ENCODE measurements at places on chromosomes 1 and 21.

GRCh38 chr1:79151006-79151796 lies 144.7 kb upstream of the ADGRL4 start:
- no peak for DNase-seq

DNA sequence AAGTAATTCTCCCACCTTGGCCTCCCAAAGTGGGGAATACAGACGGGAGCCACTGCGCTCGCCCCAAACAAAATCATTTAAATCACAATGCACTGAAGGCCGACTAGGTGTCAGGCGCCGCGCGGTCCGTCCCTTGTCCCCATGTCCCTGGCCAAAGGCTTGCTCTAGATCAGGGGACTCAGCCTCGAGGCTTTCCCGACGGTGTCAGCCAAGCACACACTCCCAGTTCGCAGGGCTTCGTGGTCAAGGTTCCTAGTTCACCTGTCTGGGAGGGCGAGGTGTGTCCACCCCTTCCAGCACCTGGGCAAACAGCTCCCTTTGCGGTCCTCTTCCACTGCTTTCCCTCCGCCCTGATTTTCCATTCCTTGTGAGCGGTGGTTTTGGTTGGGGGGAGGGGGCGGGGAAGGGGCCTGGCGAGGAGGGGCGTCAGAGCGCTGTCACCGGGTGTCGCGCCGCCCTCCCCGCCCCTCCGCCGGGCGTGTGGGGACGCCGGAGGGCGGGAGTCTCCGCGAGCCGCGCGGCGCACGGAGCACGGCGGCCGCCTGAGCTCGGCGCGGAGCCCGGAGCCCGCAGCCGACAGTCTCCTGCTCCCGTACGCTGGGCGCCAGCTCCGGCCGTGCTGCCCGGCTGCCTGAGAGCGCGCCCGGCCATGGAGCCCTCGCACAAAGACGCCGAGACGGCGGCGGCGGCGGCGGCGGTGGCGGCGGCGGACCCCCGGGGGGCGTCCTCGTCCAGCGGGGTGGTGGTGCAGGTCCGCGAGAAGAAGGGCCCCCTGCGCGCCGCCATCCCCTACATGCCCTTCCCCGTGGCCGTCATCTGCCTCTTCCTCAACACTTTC lies at the start of gene STUM:
STUM (plus strand) TSS at position 509 of the 838 bp plus-strand sequence; CDS start at position 650, 141 bp downstream.
- no peak for DNase-seq

- DNase-seq = no peak
These were observed 22.9 kb upstream of the VPS13D start for GRCh38 chr1:12206792-12207424.

- no peak for DNase-seq
These were observed 106.9 kb upstream of the SERBP1 start for GRCh38 chr1:67536957-67537666.

DNA sequence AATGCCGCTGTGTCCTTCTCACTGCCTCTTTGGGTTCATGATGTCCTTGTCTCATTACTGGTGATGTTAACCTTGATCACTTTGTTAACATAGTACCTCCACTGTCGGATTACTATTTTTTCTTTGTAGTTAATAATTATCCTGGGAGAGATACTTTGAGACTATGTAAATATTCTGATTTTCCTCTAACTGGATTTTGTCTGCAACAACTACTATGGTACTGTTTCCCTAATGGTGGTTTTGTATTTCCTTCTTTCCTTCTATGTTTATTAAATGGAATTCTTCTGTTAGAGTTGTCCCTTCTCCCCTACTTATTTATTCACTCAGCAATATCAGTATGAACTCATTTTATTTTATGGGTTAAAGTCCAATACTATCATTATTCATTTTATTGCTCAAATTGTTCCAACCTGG lies 4.2 kb downstream of the TOR1AIP2 start:
- no peak for DNase-seq

DNA sequence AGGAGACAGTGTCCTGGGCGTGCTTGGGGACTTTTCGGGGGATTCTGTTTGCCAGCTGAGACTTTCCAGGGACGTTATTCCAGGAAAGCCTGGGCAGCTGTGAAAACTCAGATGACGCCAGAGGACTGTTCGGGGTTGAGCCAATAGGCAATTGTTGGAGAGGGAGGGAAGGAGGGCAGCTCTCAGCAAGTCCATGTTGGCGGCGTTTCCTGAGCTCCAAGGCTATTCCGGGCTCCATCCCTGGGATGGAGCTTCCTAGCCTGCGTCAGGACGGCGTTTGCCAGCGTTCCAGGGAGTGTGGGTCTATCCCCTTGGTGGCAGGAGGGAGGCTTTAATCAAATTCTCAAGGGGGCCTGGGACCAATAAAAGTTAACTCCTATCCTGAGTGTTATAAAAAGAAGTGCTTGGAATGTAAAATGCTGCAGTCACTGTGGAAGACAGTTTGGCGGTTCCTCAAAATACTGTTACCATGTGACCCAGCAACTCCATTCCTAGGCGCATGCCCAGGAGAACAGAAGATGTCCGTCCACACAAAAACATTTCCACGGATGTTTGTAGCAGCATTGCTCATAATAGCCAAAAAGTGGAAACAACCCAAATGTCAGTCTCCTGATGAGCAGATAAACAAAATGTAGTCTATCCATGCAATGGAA lies 15.2 kb downstream of the SLC27A3 start:
- DNase-seq = peak; percentile 31

- no peak for DNase-seq
These were observed 16.0 kb downstream of the ITPKB start for GRCh38 chr1:226722901-226723656.

- DNase-seq = no peak
These were observed 56.2 kb upstream of the COL18A1 start for GRCh38 chr21:45348591-45349327.

DNA sequence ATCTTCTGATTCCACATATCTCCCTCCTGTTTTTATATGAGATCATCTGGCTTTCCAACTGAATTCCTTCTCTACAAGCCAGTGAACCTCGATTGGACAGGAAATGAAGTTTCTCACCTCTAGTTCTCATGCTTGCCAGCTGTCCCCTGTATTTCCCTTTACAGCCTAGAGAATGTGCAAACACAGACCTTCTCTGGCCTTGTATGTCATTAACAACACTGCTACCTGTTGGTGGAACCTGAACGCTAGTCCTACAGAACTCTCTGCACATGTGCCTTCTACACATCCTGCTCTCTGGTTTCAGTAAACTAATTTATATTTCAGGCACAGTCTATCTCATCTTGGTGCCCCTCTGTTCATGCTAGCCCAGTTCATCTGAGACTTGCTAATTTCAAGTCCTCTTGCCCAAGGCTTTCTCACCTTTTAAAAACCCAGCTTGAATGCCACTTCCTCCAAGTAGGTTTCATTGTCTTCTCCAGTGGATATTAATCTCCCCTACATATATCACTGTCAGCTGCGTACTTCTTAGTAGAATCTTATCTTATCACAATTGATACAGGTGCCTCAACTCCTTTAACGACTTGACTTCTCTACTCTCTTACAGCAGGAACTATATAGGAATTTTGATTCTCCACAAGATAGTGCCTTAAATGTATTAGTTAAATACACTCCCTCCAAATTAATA lies 549.9 kb downstream of the PLPP3 start:
- DNase-seq = no peak

DNA sequence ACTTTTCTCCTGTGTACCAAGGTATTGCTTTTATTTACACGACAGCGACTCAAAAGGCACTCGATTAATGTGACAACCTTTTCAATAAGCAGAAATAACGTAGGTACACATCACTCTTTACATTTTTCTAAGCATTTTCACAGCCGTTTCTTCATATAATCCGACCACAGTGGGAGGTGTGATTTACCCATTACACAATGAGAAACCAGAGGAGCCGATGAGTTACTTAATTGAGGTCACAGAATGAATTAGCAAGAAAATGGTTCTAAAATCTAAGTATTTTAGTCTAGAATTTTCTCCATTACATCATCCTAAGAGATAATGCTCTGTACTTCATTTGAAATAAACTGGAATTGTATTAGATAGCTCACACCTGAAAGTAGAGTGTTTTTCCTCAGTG lies 71.5 kb downstream of the UMODL1 start:
- no peak for DNase-seq

- DNase-seq = no peak
These were observed 335.7 kb upstream of the GREM2 start for GRCh38 chr1:240947438-240948224.

- DNase-seq = no peak
These were observed 234.2 kb upstream of the FGGY start for GRCh38 chr1:59062743-59063142.

DNA sequence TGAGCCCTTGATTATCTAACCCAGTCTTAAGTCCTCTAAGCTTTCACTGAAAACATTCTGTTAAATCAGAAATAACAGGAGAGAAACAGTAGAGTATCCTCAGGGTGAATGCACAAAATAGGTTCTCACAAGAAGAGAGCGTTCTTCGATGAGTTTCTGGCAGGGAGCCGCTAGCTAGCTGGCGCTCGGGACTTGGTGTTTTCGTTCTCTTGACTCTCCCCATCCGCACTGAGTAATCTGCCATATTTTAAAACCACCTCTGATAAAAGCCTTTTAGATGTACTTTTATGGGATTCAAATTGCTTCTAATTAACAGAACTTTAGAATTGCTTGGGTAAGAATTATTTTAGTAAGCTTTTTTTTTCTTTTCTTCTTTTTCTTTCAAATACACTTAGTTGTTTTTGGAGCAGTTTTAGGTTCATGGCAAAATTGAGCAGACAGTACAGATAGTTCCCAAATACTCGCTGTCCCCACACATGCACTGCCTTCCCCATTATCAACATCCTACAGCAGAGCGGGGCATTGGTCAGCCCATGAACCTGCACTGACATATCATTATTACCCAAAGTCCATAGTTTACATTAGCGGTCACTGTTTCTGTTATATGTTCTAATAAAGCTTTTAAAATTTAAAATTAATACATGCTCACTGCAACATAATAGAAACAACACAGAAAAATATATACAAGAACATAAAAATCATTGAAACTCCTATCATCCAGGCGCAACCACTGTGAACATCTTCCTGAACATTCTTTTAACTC lies 35.4 kb downstream of the PRDM2 start:
- DNase-seq = no peak

DNA sequence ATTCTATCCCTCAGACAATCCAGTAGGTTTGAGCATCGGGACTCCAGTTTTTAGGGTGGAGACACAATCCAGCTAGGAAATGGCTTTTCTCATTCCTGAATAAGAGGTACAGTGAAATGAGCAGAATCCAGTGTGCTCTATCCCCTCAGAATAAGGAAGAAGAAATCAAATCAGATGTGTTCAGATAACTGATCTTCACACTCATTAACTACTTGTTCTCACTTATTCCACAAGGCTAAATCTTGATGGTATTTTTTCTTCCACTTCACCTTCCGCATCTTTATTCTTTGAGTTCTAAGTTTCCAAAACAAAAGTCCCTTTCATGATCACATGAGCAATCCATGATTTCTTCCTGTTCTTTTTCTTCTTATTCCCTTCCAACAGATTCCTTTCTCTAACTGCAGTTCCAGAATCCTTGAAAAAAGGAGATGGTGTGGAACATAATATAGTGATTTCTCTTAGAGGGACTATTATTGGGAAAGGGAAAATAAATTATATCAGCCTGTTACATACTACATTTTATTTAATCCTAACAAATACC lies 1.7 kb downstream of the SYT11 start:
- no peak for DNase-seq

- DNase-seq = no peak
These were observed 8.7 kb upstream of the SLC25A24 start for GRCh38 chr1:108208724-108209446.

DNA sequence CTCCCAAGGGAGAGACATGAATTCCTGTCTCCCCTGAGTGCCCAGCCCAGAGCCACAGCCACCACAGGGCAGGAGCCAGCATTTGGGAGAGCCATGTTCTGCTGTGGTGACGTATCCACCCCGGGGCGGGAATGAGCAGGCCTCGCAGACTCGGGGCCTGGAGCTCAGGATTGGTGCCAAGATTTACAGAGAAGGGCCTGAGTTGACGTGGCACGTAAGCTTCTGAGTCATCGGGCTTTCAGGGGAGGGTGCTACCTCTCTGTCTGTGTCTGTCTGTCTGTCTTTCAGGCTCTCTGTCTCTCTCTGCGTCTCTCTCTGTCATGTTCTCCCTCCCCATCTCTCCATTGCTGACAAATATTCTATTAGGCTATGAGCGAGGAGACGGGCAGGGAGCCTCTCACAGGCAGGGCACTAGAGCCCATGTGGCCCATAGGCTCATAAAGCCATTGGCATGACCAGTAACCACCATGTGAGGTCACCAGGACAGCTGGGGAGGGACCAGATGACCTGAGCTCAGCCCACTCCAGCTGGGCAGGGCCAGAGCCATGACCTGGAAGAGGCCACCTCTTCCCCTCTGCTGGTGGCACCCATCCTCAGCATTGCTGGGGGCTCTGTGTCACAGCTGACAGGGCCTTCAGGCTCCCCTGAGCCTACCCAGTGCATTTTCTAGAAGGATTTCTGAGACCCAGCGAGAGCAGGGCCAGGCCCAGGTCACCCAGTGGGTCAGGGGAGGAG lies 300.0 kb upstream of the VAMP3 start:
- DNase-seq = no peak

- DNase-seq = no peak
These were observed 54.6 kb upstream of the POU2F1 start for GRCh38 chr1:167165948-167166689.

GRCh38 chr1:112881742-112882127 lies 74.3 kb downstream of the SLC16A1 start:
- DNase-seq = no peak

GRCh38 chr1:236338096-236338495 lies 56.0 kb upstream of the EDARADD start:
- DNase-seq = no peak

DNA sequence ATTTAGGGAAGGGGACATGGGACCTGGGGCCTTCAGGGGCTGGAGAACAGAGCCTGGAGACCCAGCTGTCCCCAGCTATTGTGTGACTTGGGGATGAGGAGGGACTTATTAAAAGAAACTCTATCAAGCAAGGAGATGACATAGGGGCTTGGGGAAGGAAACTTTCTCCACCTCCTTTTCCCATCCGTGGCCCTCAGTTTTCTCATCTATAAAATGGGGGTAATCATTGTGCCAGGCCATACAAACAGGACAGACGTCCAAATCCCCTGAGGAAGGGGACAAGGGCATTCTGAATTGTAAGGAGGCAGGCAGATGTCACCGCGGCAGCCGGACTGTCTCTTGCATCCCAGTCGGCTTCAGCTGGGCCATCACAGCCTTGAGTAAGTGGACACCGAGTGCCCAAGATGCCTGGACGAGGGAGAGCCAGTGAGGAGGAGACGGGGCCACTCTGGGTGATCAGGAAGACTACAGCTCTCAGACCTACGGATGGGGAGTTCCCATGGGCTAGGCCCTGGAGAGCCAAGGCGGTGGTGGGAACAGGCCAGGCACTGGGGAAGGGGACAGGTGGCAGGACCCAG lies 1.9 kb downstream of the FBXO2 start:
- DNase-seq = no peak

GRCh38 chr1:232204269-232204668 lies 425.7 kb downstream of the SIPA1L2 start:
- no peak for DNase-seq

DNA sequence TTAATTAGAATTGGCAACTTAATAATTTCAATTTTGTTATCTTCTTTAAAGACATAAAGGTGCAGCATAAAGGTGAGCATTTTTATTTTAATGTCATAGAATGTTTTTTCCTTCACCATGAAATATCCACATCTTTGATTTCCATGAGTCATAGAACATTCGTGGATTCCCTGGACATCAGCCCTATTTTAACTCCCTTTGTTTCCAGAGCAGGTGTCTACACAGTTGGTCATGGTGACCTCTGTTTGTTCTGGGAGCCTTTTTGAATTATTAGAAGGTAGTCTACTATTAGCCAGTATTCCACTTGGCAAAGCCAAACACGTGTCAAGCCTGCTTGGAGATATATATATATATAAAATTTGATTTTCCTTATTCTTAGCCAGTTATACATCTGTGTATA lies 572.9 kb downstream of the LTN1 start:
- no peak for DNase-seq

All from cerebellar nuclear complex (tissue), 1 donor.